ENCODE measurements at places on chromosomes 13 and 19.
A peak's percentile ranks its signal among the peaks of the same experiment; 100 is the strongest.

GRCh38 chr19:18481505-18482222, 40.2 kb downstream of the ELL start:
- DNase-seq, result no peak

- DNase-seq, result peak; percentile 65
Observed at GRCh38 chr13:31625115-31625514, 114.2 kb upstream of the RXFP2 start.

GRCh38 chr13:41463838-41464602, 6.7 kb downstream of the RGCC start:
- DNase-seq, result no peak

DNA sequence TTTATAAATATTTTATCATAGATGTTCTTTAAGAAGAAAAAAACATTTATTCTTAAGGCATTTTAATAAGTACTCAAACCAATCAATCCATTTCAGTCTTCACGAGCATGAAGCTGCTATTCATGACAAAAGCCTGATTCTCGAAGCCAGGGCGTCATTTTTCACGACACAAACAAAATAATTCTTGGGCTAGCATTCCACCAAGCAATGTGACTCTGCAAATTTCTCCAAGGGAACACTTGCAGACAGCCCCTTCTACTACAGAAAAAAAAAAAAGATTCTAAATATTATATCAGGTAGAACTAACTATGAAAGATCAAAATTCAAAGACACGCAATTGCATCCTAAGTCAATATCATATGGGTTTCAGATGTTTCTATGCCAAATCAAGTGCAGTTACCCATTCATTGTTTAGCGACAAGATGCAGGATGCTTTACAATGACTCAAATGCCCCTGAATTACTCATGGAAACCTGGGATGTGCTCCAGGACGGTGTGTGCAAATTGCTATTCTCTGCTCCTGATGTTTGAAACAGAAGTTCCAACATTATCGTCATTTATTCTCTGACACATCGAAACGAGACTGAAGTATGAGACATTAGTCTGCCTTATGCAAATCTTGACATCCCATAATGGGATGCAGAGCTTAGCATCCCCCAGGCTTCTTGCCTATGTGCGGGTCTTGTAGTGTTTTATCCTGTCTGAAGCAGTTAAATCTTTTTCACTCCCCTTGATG, 517.7 kb downstream of the MYO16 start:
- peak; percentile 97 for DNase-seq

- DNase-seq, result no peak
Observed at GRCh38 chr19:47541518-47541917, 26.7 kb upstream of the NAPA start.

- DNase-seq, result no peak
Observed at GRCh38 chr13:20832861-20833260, 59.1 kb upstream of the EEF1AKMT1 start.

DNA sequence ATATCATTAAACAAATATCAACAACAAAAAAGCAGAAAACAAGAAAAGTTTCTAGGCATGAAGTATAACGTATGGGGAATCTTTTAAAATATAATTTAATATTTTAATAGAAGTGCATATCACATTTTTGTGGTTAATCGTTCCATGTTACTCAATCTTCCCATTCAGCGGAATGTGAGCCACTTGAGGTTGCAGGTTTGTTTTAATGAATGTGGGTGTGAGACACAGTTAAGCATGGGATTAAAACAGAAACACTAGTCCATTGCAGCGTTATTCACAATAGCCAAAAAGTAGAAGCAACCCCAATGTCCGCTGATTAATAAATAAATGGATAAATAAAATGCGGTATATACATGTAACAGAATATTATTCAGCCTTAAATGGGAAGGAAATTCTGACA, 146.0 kb downstream of the NDFIP2 start:
- DNase-seq, result no peak

DNA sequence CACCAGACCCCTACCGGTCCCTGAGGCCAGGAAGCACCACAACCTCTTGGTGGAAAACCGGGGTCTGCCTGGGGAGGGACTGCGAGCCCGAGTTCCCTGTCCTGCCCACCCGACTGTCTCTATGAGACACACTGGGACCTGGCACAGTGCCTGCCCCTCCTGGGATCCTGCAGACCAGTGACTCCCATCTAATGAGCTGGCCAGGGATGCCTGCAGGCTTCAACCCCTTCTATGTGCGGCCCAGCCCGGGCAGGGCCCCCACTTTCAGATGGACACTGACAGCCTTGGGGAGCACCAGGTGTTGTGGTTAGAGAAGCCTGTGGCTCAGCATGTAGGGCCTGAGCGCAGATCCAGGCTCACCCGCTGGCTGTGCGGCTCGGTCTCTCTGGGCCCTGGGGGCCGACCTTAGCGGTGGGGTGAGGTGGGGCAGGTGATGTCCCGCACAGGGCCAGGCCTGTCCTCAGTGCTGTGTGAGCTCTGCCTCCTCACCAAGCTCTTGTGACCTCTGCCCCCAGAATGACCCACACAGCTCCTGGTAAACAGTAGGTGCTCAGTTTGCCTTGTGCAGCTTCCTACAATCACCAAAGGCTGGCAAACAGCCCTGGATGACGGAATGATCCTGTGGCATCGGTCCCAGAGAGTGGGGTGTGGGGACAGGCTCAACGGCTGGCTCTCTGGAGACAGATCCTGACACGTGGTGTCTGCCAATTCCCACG, 17.9 kb upstream of the CACTIN start:
- DNase-seq, result no peak

GRCh38 chr13:46908501-46908900, 11.6 kb upstream of the HTR2A start:
- DNase-seq, result peak; percentile 91

DNA sequence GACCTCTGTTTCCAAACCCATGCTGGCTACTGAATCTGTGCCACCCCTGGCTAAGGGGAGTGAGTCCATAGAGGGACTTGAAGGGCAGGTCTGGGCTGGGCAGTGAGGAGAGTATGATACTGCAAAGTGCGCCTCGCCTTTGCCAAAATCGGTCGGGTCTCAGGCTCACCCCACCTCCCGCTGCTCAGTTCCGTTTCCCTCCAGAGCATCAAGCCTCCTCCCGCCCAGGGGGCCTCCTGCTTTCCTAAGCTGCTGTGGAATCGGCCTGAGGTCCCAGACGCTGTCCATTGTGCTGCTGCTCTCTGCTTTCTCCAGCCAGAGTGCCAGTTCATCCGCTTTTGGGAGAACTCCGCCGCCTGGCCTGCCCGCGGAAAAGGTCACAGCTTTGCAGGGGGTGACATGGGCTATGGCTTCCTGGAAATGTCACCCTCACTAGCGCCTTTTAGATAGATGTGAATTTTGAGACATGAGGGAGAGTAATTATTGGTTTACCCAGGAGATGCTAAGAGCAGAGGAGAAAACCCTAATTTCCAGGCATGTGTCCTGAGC, 1418.4 kb downstream of the UQCRFS1 start:
- peak; percentile 26 for DNase-seq

- DNase-seq, result no peak
Observed at GRCh38 chr13:43546816-43547215, 240.0 kb downstream of the ENOX1 start.

DNA sequence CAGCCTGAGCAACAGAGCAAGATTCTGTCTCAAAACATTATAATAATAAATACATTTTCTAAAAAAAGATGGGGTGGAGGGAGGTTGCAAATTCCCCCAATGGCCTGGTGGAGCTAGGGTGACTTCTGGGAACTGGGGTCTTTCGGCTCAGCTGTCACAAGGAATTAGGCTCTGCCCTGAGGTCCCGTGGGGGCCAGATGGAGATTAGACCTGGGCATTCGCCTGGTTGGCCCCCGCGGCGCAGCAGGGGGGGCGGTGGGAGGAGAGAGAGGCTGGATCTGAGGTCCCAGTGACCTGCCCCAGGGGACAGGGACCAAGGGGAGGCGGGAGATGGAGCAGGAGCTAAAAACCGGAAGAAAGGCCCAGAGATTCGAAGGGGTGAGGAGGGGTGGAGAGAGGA, 14.8 kb downstream of the FUT6 start:
- DNase-seq, result no peak

DNA sequence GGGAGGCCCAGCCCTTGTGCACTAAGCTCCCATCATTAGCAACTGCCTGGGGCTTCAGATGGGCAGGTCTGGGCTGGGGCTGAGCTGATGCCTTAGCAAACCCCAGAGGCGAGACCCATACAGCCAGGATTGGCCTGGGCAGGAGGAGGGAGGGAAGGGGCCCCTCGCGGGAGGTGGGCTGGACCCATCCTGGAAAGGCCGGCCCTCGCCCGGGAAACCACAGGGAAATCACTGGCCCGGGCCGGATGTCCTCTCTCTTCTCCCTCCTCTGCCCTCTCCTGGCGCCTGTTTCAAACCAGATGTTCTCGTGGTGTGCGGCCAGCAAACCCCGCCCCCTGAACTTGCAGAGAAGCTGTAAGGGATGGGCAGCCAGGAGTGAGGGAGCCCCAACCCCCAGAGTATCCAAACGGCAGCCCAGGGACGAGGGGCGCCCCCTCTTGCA, 43.1 kb downstream of the TMEM255B start:
- DNase-seq, result peak; percentile 79

DNA sequence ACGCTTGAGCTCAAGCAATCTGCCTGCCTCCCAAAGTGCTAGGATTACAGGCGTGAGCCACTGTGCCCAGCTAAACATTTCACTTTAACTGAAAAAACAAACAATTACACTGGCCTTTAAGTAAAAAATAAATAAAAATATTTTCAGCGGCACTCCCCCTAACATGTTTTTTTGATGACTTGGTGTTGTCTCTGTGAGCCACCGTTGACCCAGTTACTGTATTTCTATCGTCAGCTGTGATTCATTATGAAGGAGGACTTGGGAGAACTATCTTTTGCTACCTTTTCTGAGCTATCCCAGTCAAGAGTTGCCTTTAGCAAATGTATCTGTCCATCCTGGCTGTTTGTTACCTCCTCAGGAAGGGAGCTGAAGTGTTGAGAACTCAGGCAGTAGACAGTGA, 18.5 kb upstream of the C19orf33 start:
- no peak for DNase-seq

DNA sequence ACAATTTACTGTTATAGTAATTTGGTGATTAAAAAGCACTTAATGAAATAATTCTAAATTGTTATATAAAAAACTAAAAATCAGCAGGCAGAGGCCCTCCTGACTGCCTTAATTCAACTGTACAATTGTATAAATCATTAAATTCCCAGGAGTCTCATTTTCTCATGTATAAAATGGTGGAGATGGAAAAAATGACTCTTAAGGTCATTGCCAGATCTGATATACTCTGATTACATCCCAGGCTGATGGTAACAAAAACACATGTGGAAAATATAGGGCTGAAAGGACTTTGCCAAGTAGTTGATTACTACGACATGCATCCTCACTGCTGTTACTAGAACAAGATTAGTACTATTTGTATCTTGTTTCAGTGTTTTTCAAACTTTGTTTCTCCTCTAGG, 1020.0 kb upstream of the SLC10A2 start:
- no peak for DNase-seq

- peak; percentile 38 for DNase-seq
Observed at GRCh38 chr19:30448386-30449077, 76.3 kb downstream of the ZNF536 start.

- no peak for DNase-seq
Observed at GRCh38 chr19:29831041-29831548, 19.3 kb downstream of the CCNE1 start.

GRCh38 chr19:49677231-49677900, at the start of gene PRMT1:
Gene PRMT1 (plus strand): TSS chr19:49677271. CDS start chr19:49677281, 10 bp downstream.
- peak; percentile 40 for DNase-seq

DNA sequence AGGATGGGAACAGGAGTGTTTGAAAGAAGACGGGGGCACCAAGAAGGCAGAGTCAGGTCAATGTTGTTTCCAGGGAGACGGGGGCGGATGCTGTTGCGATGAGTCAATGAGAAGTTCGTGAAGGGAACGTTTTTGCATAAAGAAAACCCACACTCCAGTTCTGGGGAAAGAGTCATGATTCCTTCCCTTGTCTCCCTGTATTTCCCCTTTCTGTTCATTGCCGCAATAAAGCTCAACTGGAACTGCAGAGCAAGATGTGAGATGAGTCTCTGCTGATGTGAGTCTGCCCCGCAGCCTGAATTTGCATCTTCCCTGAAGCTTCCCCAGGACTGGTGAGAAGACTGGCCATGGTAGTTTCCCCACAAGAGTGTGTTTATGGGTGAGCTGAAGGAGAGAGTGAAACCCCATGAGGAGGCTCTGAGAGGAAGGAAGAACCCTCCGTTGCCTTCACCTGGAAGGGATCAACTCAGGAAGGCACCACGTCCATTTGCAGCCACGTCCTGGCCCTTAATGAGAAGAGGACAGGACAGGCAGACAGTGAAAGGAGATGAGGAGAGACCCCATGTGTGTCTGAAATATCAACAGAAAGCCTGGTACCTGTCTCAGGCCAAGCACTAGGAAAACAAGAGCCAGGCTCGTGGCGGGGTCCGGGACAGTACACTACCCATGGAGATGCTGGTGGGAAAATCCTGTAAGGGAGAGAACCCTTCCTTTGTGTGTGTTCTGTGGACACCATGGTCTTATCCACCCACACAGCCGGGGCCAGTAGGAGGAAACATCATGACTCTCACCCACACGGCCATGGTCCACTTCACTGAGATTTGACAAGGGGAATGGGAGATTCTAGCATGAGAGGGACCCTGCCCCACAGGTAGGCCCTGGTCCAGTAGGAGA, 13.7 kb downstream of the LILRA1 start:
- no peak for DNase-seq

- DNase-seq, result no peak
Observed at GRCh38 chr13:101152184-101152583, 264.1 kb downstream of the NALCN start.

GRCh38 chr19:6236310-6237291, 43.2 kb downstream of the MLLT1 start:
- no peak for DNase-seq

DNA sequence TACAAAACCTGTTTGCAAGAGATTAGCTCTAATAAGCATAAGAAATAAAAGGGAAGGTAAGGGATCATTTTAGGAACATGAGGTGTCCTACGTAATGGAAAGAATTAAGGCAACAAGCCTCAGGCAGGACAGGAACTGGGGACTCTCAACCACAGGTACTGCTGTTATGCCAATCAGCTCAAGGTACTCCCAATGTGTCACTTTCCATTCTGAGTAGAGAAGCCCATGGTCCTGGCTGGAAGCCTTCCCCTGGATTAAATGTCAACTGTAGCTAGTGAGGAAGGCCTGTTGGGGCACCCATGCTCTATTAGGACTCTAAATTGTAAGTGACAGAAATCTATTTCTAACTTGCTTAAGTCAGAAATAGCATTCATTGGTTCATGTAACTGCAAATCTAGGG, 134.6 kb downstream of the DPF1 start:
- DNase-seq, result no peak

- DNase-seq, result no peak
Observed at GRCh38 chr13:112966776-112967175, 2.2 kb upstream of the MCF2L start.

- no peak for DNase-seq
Observed at GRCh38 chr19:29953352-29954247, 11.6 kb downstream of the URI1 start.

DNA sequence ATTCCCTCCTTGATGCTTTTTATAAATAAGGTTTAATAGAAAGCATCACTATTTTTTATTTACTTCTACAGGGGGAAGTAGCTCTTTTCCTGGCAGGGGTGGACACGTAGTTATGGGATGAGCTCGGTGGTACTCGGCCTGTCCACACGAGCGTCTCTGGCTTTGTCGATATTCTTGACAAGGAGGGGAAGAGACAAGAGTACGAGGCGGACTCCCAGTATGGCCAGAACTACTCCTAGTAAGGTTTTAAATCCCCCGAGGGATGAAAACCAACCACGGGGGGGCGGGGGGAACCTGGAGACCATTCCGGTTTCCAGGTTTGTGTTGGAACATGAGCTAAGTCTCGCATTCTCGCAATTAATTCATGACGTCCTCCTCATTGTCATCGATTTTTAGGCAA, 5.6 kb upstream of the BSG start:
- DNase-seq, result no peak

GRCh38 chr19:15463861-15464371, 428 bp downstream of the RASAL3 start:
- no peak for DNase-seq

- no peak for DNase-seq
Observed at GRCh38 chr19:57305056-57305455, 15.2 kb upstream of the ZNF543 start.
